ENCODE measurements at places on chromosomes 16 and 17.
A peak's percentile ranks its signal among the peaks of the same experiment; 100 is the strongest.

- DNase-seq = no peak
Observed at GRCh38 chr17:60748204-60748603, 70.6 kb downstream of the BCAS3 start.

DNA sequence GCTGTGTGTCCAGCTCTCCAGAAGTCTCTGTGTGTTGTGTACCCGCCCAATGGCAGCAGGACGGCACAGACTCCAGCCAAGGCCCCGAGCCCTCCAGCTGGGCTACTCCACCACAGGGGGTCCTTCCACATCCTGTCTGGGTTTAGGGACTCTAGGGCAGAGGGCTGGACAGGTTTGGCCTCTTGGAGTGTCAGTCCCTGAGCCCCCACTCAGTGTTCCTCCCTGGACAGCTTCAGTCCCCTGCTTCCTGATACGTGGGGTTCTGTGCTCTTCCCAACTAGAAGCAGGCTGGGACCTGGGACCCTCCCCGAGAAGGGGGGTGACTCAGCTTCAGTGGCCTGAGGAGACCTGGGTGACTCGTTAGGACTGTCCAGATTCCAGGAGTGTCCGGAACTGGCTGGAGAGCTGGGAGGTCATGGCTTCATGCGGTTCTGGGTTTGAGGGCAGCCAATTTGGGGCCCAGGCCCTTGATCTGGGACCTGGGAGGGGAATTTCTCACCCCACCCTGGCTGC, 4.2 kb downstream of the CDK3 start:
- DNase-seq = no peak

DNA sequence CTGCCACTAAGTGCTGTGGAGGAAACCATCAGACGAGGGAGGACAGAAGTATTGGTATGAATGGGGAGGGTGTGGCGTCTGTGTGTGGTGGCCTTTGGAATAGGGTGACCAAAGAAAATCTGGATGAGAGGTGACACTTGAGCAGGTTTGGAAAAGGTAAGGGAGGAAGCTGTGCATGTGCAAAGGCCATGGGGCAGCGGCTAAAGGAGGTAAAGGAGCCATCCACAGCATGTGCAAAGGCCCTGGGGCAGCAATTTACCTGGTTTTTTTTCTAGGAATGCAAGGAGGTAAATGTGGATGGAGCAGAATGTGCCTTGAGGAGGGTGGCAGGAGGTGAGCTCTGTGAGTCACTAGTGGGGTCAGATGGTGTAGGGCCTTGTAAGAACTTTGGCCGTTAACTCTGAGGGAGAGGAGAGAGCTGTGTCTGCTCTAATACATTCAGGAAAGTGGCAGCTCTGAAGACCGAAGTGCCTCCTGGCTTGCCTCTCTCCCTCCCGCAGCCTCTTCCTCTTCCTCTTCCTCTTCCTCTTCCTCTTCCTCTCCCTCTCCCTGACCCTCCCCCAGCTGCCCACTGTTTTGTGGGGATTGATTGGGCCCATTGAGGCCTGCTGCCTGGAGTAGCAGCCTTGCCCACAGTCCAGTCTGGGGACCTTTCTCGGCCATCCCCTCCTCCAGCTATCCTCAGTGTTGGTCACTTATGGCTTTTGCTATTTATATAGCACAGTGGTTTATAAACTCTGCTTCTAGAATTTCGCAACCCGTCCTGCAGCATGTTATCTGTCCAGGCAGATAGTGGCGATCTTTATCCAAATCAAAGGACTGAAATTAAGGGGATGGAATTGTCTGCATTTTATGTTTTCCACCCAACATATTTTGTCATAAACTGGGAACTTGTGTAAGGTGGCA, 38.7 kb downstream of the CMIP start:
- DNase-seq = no peak

DNA sequence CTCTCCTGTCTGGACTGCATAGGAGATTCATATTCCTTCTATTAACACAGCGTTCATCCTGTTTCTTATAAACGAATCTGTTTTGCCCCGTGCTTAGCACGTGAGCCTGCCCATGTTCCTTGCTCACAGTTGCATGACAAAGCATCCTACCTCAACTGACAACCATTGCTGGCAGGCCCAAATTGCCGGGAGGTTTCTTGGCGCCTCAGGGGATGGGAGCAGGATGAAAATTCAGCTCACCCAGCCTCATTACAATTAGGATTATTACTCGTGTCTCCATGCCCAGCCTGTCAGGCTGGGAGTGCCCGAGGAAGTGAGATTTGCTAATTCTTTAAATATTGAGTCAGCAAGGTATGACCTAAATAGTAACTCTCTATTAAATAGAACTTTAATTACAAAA, 36.7 kb upstream of the HELZ start:
- DNase-seq = no peak

DNA sequence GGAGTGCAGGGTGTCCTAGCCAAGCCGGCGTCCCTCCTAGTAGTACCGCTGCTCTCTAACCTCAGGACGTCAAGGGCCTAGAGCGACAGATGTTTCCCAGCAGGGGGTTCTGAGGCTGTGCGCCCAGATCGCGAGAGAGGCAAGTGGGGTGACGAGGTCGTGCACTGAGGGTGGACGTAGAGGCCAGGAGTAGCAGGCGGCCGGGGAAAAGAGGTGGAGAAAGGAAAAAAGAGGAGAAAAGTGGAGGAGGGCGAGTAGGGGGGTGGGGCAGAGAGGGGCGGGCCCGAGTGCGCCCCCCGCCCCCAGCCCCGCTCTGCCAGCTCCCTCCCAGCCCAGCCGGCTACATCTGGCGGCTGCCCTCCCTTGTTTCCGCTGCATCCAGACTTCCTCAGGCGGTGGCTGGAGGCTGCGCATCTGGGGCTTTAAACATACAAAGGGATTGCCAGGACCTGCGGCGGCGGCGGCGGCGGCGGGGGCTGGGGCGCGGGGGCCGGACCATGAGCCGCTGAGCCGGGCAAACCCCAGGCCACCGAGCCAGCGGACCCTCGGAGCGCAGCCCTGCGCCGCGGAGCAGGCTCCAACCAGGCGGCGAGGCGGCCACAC, at the start of gene MMP2:
MMP2 (plus strand) TSS at position 372 of the 603 bp plus-strand sequence. CDS start 282 bp downstream, outside the sequence.
- no peak for DNase-seq

GRCh38 chr17:37037590-37038155, 88.9 kb downstream of the AATF start:
- DNase-seq = no peak

DNA sequence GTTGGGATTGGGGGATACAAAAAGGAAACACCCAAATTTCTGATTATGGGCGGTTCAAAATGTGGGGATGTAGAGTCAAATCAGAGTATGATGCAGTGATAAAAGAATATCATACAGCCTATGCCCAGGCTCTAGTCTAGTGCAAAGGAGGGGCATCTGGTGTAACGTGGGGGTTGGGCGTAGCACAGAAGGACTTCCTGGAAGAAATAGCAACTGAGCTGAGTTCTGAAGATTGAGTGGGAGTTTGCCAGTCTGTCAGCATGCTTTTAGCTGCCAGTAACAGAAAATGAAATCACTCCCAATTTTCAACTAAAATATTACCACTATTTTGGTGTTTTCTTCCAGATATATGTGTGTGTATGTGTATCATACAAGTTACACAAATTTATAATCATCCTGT, 196.9 kb downstream of the SPECC1 start:
- DNase-seq = peak; percentile 14

GRCh38 chr16:21223787-21224186, 9.7 kb upstream of the ANKS4B start:
- DNase-seq = no peak

- no peak for DNase-seq
Observed at GRCh38 chr16:10938321-10938720, 3.9 kb downstream of the DEXI start.

DNA sequence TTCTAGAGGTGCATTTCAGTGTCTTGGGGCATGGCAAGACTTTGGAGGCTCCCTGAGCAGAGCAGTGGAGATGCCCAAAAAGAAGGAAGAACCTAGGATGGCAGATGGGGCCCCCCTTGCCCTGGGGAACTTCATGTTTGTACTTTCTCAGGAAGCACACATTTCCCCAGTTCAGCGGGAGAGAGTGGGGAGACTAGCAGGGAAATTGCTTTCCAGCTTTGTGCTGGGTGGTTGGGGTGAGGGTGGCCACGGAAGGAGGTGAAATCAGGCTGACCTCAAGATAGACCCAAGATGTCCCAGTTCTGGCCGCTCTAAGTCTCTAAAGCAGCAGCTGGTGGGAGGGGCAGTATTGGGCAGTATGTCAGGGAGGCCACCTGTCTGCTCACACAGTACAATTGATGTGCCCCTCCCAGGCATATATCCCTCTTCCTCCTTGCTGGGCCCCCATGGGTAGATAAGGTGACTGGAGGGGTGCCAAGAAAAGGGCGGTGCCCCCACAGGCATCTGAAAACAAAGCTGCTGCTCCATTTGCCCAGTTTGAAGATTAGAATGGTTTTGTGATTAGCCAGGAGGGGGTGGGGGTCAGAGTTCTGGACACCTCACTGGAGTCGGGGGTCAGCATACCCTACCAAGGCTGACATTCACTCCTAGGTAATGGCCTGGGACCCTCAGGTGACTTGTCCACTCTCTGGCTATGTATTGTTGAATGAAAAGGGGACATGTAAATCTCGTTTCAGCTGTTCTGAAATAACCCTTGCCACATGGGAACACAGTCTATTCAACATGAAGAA, 17.1 kb upstream of the NAGLU start:
- DNase-seq = no peak

DNA sequence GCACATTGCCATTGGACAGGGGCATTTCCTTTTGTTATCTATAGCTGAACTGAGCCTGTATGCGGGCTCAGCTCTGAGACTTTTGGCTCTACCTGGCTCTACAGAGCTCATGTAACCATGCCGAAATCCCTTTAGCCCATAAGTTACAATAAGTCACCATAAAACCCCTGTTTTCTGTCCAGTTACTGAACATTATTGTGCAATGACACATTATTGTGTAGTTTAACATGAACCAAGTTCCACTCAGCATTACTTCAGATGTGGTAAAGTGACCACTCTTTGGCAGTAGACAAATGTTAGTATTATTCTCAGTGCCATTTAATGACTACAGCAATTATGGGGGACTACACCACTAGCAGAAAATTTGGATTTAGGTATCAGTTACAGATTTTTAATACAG, 65.4 kb upstream of the RASL10B start:
- no peak for DNase-seq

- no peak for DNase-seq
Observed at GRCh38 chr16:83574388-83574787, 233.4 kb upstream of the HSBP1 start.

DNA sequence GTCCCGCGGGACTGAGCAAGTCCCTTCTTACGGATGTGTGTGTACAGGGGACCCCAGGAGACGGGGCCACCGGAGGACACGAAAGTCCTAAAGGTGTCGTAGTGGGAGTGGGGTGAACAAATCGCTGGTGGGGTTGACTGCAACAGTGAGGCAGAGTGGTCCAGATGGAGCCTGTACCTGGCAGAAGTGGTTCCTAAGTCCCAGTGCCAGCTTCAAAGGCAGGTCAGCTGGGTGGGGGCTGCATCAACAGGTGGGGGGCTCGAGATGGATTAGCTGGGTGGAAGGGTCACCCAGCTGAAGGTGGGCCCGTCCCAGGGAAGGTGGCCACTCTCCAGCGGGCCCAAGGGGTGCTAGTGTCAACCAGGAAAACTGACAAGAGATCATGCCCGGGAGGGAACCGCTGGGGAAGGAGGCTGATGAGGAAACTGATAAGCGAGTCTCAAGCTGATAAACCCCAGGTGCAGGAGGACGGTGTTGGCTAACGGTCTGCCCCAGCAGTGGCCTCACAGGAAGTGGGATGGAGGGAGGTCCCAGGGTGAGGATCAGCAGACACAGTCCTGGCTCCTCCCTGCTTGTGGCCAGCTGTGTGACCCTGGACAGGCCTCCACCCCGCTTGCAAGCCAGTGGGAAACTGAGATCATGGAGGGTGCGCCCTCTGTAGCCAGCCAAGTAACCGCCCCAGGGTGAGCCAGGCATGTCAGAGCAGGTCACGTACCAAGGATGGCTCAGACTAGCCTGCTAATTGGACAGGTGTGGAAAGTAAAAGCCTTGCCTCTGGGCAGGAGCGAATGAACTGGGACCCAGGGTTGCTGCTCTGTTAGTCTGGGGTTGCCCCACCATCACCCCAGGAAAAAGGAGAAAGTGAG, 1.0 kb downstream of the ORAI3 start:
- no peak for DNase-seq

DNA sequence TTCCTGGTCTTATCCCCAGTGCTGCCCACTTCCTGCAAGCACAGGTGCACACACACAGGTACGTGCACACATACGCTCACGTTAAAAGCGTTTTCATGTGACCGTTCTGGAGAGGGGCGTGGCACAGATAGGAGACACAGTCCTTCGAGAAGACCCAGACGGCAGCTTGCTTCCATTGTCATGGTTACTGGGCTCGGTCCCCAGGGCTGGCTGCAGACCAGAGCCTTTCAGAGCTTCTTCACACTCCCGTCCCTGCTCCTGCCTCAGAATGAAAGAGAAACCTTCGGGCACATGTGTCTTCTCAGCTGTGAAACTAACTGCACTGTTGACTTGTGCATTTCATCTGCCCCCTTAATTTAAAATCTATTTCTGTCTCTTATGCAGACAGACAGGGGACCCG, 154.2 kb downstream of the PITPNC1 start:
- DNase-seq = no peak

DNA sequence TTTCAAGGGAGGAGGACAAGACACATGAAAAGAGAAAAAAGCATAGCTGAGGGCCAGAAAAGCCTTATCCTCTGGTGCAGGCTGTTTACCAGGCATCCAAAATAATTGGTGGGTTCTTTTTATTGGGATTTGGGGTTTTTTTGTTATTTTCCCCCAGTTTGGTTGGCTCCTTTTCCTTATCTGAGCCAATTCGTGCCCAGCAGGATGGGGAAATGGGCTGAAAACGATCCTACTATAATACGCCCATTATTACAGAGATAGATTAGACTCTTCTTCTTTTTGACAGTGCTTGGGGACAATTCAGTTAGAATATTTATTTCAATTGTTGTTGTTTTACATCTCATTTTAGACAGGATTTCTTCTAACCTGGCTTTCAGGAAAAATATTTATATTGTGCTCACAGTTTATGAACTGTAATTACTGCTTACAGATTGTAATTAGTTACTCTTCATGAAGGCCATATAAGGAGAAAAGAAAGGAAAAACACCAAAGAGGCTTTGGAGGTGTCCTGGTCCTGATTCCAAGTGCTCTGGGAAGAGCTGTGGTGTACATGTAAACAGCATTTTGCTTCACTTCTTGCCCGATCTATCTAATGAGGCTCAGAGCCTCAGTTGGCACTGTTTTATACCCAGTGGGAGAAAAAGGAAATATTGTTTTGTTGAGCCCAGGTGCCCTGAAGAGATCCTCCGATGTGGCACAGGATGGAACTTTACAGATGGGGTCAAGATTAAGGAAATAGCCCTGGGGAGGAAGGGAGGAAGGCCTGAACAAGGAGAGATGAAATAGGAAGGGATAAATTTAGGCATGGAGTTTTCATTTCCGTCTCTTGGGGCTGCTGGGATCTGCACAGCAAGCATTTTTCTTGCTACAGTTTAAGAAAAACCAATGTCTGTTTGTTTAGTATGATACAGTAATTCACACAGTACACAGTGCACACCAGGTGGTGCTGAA, 611 bp upstream of the ANKRD40 start:
- DNase-seq = no peak

GRCh38 chr17:72928454-72929136, 163.9 kb downstream of the SLC39A11 start:
- no peak for DNase-seq

Measured in stimulated activated CD8-positive, alpha-beta memory T cell treated with anti-CD3 and anti-CD28 coated beads, Interleukin-15, amount 100 ng/mL, for 48 hours (primary cell).